ENCODE measurements at places on chromosomes 5 and 9. TPM values are rescaled to one million over a fixed set of nuclear protein-coding genes. Genes with fewer than 3 reads are reported as not detected.

DNA sequence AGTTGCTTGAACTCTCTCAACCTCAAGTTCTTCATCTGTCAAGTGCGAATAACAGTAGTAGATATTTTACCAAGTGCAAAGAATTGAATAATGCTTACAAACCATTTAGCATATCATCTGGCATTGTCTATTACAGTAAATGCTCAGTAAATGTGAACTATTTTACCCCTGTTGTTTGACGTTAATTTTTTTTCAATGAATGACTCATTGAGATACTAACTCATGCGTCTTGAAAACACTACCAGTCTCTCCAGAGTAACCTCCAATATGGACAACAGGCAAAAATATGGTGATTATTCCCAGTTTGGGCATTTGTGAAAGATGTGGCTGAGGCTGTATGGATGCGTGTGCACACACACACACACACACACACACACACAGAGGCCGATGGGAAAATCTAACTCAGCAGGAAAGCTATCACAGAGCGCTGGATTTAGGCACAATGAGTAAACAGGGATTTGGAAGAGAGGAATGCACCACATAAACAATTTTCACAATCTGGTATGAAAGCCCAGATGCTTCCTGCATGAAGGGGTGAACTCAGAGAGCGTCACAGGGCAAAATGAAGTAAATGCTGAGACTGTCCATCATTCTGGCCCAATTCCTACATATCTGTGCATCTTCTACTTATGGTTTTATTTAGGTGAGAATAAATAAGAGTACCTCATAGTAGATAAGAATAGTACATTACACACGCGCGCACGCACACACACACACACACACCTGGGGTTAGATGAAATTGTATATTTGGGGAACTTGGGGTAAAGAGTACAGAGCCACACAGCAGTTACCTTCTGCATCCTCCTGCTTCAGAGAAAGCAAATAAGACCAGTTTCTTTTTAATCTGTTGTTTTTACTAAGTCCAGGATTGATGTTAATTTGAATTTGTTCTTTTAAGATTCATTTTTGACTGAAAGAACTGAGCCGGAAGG lies 128.7 kb downstream of the PALM2AKAP2 start:
- no peaks in the 10 kb centered on the region for H3K36me3 ChIP-seq
- no peaks in the 10 kb centered on the region for H3K27me3 ChIP-seq
- peak overlapping the region; percentile 77 for H3K27ac ChIP-seq

DNA sequence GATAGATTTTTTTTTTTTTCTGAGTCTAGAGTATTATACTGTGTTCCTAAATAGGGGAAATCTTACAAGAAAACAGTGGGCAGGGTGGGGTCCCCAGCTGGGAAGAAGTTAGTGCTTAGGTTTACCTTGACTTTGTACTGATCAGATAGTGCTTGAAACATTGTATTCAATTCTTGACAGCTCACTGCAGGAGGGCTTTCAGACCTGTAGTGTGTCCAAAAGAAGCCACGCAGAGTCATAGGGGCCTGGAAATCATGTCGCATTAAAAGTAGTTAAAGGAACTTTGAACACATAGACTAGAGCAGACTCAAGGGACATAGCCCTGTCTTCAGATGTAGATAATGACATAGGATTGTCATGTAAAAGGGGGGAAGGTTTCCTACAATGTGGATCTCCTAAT lies 215.4 kb upstream of the NR4A3 start:
- H3K27me3 ChIP-seq = no peaks in the 10 kb centered on the region
- no peak for DNase-seq
- no peaks in the 10 kb centered on the region for H3K4me1 ChIP-seq
- H3K27ac ChIP-seq = no peak overlapping the region
- no peak overlapping the region for H3K4me3 ChIP-seq
- H3K36me3 ChIP-seq = no peaks in the 10 kb centered on the region

DNA sequence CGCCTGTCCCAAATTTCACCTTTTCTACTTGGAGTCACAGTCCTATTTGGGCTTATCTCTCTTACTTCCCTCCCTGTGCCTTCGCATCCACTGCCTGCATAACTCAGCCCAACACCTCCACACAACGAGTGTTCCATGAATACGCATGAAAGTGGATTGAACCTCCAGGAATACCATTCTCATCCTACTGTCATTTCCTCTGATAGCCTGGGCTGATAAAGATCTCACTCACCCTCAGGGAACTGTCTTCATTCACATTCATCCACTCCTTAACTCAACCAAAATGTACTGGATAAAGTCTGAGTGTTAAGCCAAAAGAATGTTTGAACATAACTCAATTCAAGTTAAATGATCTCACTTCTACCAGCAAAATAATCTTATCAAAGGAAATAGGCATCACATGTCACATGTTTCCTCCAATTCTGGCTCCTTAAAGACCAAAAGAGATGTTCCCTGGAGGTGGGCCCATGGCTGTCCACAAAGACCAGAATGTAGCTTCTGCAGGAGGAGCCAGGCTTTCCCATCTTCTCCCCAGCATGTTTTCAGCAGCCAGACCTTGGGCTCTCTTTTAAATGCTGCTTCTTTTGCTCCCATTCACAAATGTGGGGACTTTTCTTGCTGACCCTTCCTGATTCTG lies 28.4 kb upstream of the TRIO start:
- H3K4me1 ChIP-seq = no peaks in the 10 kb centered on the region
- no peak overlapping the region for H3K4me3 ChIP-seq
- H3K36me3 ChIP-seq = no peaks in the 10 kb centered on the region
- H3K27ac ChIP-seq = peak overlapping the region; percentile 39

PDLIM4 gene
- total RNA-seq = 2.1 TPM

GRCh38 chr9:110140276-110140675 lies 67.7 kb downstream of the C9orf152 start:
- no peak overlapping the region for H3K4me3 ChIP-seq
- no peak for DNase-seq
- H3K36me3 ChIP-seq = no peaks in the 10 kb centered on the region
- no peak overlapping the region for H3K27ac ChIP-seq
- no peaks in the 10 kb centered on the region for H3K27me3 ChIP-seq

GRCh38 chr5:378976-379742 lies 57.6 kb downstream of the AHRR start:
- no peak overlapping the region for H3K4me3 ChIP-seq
- H3K27me3 ChIP-seq = peaks cover 10% of the 10 kb centered on the region
- no peak for DNase-seq
- H3K4me1 ChIP-seq = peaks cover 2% of the 10 kb centered on the region
- no peaks in the 10 kb centered on the region for H3K36me3 ChIP-seq

TXNDC8 gene
- not detected for total RNA-seq

SPINK4 gene
- total RNA-seq = not detected

GRCh38 chr5:9037048-9037447 lies 508.8 kb downstream of the SEMA5A start:
- DNase-seq = no peak
- H3K4me1 ChIP-seq = peaks cover 4% of the 10 kb centered on the region
- H3K36me3 ChIP-seq = no peaks in the 10 kb centered on the region
- H3K27ac ChIP-seq = no peak overlapping the region
- no peaks in the 10 kb centered on the region for H3K27me3 ChIP-seq

GRCh38 chr5:68749631-68750030 lies 344.2 kb upstream of the SLC30A5 start:
- H3K27me3 ChIP-seq = peaks cover 3% of the 10 kb centered on the region
- no peaks in the 10 kb centered on the region for H3K36me3 ChIP-seq
- DNase-seq = no peak

DNA sequence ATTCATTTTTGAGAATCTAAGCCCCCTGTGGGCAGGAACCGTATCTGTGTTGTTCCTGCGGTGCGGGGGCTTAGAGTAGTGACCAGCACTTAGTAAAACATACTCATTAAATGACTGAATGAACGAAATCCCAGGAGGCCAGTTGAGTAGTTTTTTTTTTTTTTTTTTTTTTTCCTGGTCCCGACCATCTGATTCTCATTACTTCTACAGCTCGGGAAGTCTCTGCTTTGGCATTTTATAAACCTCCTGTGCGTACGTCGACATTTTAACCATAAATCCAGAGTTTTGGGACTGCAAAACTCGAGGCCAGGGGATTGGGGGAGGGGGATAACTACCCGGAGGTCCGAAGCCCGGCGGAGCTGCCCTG lies 31.5 kb upstream of the SPRY4 start:
- H3K36me3 ChIP-seq = no peaks in the 10 kb centered on the region
- H3K4me1 ChIP-seq = no peaks in the 10 kb centered on the region
- DNase-seq = no peak
- peak overlapping the region; percentile 96 for H3K27ac ChIP-seq

- no peak overlapping the region for H3K4me3 ChIP-seq
- peaks cover 7% of the 10 kb centered on the region for H3K4me1 ChIP-seq
- H3K27me3 ChIP-seq = no peaks in the 10 kb centered on the region
- no peaks in the 10 kb centered on the region for H3K36me3 ChIP-seq
- DNase-seq = no peak
- no peak overlapping the region for H3K27ac ChIP-seq
Measured at GRCh38 chr5:68843624-68844364, 250.0 kb upstream of the SLC30A5 start.

WDR5 gene
- total RNA-seq = 22.5 TPM

DNA sequence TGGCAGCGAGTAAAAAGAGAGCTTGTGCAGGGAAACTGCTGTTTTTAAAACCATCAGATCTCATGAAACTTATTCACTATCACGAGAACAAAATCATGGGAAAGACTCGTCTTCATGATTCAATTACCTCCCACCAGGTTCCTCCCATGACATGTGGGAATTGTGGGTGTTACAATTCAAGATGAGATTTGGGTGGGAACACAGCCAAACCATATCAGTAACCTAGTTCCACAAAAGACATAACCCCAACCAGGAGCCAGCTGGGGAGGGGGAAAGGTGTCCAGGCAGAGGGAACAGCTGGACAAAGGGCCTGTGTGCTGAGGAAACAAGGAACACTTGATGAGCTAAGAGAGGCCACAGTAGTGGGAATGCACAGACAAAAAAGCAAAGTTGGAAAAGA lies 71.1 kb downstream of the BASP1 start:
- H3K27ac ChIP-seq = no peak overlapping the region
- no peak for DNase-seq
- H3K36me3 ChIP-seq = no peaks in the 10 kb centered on the region
- H3K27me3 ChIP-seq = no peaks in the 10 kb centered on the region

DNA sequence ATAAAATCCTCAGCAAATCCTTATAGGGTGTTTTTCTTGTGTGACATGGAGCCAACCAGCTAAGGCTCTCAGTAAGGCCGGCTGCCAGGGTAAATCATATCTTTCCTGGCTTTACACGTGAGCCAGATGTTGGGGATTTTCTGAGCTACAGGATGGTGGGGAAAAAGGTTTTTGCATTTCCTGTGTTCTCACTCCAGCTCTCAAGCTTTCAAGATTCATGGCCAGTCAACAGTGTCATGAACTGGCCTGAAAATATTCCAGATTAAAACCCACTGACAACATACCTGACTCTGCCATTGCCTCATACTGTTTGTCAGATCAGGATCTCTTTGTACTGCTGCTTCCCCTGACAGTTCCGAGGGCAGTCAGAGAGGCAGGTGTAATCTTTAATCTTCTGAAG lies 306.9 kb downstream of the GLIS3 start:
- H3K27ac ChIP-seq = no peak overlapping the region
- DNase-seq = no peak
- no peaks in the 10 kb centered on the region for H3K36me3 ChIP-seq
- no peak overlapping the region for H3K4me3 ChIP-seq
- H3K27me3 ChIP-seq = no peaks in the 10 kb centered on the region

All from heart right ventricle (tissue), 16 donors.